ENCODE measurements at places on chromosomes 2 and 18. TPM values are rescaled to one million over a fixed set of nuclear protein-coding genes. Genes with fewer than 3 reads are reported as not detected.

SPC25 gene
- 3.7 TPM for total RNA-seq

ADD2 gene
- 2.6 TPM for total RNA-seq

EHD3 gene
- 2.6 TPM for total RNA-seq

AP1S3 gene
- total RNA-seq: 1.0 TPM

COL4A3 gene
- under 0.01 TPM for total RNA-seq

SFTPB gene
- total RNA-seq: not detected
